ENCODE measurements at places on chromosomes 12 and 14. TPM values are rescaled to one million over a fixed set of nuclear protein-coding genes. Genes with fewer than 3 reads are reported as not detected.

GRCh38 chr14:95453713-95453980 is 62.8 kb downstream of the SYNE3 start:
- no peaks in the 10 kb centered on the region for H3K27me3 ChIP-seq
- H3K4me3 ChIP-seq = no peak overlapping the region
- no peak overlapping the region for H3K27ac ChIP-seq
- no peaks in the 10 kb centered on the region for H3K36me3 ChIP-seq

DNA sequence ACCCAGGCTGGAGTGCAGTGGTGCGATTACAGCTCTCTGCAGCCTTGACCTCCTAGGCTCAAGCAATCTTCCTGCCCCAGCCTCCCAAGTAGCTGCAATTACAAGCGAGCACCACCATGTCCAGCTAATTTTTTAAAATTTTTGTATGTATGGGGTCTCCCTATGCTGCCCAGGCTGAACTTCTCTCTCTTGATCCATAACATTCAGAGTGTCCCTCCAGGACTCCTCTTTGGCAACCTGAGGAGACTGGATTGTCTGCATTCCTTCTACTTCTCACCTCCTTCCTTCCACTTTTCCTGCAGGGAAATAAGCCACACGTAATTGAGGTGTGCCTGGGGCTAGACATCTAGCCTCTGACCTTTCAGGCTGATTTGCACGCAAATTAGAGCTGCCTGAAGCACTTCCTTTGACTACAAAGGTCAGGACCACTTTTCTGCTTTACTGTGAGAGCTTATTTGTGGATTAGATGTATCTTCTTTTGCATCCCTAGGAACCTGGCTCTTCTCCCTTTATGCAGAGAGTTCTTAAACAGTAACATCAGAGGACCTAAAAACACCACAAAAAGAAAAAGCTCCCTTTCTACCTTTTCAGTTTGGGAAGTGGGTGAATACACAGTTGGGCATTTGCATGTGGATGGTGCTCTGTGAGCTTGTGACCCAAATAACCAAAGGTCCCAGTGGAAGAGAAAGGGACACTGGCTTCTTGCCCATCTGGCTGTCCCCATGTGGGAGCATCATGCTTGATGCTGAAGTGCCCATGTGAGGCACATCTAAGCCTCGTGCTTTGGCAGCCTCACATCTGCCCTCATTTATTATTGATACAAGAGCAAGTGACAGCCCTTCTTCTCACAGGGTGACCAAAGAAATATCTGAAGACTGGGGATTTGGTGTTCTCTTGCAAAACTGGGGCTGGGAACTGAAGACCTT is 33.5 kb downstream of the PYGL start:
- no peaks in the 10 kb centered on the region for H3K27me3 ChIP-seq
- H3K4me1 ChIP-seq = no peaks in the 10 kb centered on the region
- no peak overlapping the region for H3K4me3 ChIP-seq
- DNase-seq = no peak

Gene CCND2
- total RNA-seq = 63.0 TPM

Gene TMPO
- 57.8 TPM for total RNA-seq

DNA sequence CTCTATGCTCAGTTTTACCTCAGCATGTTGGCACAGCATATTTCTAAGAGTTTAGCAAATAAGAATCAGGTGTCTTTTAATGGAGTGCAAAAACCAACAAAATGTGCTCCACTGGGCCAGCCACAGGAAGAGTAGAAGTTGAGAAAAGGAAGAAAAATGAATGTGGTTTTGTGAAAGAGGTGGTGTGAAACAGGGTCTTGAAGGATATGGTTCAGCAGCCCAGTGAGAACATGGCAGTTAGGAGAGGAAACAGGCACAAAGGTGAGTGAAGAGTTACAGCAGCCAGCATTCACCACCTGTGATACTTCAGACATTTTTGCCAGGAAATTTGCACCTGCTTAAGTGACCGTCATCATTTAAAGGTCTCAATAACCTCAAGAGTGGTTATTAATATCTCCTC is 2.4 kb downstream of the STAB2 start:
- H3K27ac ChIP-seq = no peak overlapping the region
- no peak overlapping the region for H3K4me3 ChIP-seq
- no peaks in the 10 kb centered on the region for H3K4me1 ChIP-seq
- no peaks in the 10 kb centered on the region for H3K36me3 ChIP-seq

Gene TIMM9
- 32.4 TPM for total RNA-seq

DNA sequence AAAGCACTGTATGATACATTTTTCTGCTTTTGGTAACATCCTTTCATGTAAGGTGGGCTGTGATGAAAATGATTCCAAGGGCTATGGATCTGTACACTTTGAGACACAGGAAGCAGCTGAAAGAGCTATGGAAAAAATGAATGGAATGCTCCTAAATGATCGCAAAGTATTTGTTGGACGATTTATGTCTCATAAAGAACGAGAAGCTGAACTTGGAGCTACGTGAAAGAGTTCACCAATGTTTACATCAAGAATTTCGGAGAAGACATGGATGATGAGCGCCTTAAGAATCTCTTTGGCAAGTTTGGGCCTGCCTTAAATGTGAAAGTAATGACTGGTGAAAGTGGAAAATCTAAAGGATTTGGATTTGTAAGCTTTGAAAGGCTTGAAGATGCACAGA is 22.1 kb upstream of the SRGAP1 start:
- no peak overlapping the region for H3K4me3 ChIP-seq
- no peaks in the 10 kb centered on the region for H3K27me3 ChIP-seq
- H3K36me3 ChIP-seq = no peaks in the 10 kb centered on the region
- no peak for DNase-seq
- H3K27ac ChIP-seq = no peak overlapping the region
- H3K4me1 ChIP-seq = no peaks in the 10 kb centered on the region

GRCh38 chr12:111361717-111362576 is 6.9 kb downstream of the PHETA1 start:
- no peak overlapping the region for H3K4me3 ChIP-seq
- no peaks in the 10 kb centered on the region for H3K27me3 ChIP-seq
- peaks cover 3% of the 10 kb centered on the region for H3K36me3 ChIP-seq
- no peak overlapping the region for H3K27ac ChIP-seq
- H3K4me1 ChIP-seq = peaks cover under 1% of the 10 kb centered on the region

DNA sequence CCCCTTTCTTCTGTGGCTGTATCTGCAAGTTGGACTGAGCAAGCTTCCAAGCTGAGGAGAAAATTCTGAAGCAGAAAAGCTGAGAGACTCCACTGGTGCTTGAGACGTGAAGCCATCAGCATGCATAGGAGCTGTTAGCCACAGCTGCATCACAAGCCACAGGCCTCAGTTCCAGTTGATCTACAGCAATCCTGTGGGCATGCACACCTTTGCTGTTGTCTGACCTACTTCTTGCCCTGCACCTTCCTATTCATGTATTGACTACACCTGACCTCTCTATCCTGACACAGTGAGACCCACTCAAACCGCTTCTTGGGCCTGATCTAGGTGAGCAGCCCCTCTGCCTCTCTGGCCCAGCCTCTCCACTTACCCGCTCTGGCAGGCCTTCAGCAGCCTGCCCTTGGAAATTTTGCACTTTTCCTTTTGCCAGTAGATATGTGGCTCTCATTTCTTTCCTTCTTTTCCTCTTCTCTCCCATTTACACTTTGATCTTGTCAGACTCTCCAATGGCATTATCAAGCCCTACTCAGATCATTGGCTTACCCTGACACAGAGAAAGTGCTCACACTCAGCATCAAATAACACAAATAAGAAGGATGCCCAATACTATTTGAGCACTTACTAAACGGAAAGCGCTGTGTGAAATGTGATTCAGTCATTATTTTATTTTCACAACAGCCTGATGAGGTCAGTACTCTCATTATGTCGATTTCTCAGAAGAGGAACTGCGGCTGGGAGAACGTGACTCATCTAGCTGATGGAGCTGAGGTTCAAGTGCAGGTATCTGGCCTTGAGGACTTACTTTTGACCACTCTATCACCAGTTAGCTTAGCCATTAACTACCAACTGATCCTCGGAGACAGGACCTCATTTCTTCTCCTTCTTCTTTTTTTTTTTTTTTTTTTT is 21.9 kb upstream of the PTGR2 start:
- H3K27ac ChIP-seq = no peak overlapping the region
- no peak for DNase-seq
- no peaks in the 10 kb centered on the region for H3K4me1 ChIP-seq
- no peaks in the 10 kb centered on the region for H3K36me3 ChIP-seq
- H3K27me3 ChIP-seq = no peaks in the 10 kb centered on the region

- no peaks in the 10 kb centered on the region for H3K4me1 ChIP-seq
- H3K36me3 ChIP-seq = no peaks in the 10 kb centered on the region
- no peak overlapping the region for H3K4me3 ChIP-seq
- no peaks in the 10 kb centered on the region for H3K27me3 ChIP-seq
- DNase-seq = peak; percentile 42
Measured at GRCh38 chr14:64060648-64061096, 207.9 kb downstream of the SYNE2 start.

Gene MYF6
- total RNA-seq = not detected

GRCh38 chr12:96335270-96335669 is 65.0 kb downstream of the CDK17 start:
- H3K4me1 ChIP-seq = peaks cover 11% of the 10 kb centered on the region
- H3K27ac ChIP-seq = no peak overlapping the region
- no peaks in the 10 kb centered on the region for H3K36me3 ChIP-seq
- H3K27me3 ChIP-seq = no peaks in the 10 kb centered on the region
- no peak overlapping the region for H3K4me3 ChIP-seq

Gene AKAP6
- 6.3 TPM for total RNA-seq

DNA sequence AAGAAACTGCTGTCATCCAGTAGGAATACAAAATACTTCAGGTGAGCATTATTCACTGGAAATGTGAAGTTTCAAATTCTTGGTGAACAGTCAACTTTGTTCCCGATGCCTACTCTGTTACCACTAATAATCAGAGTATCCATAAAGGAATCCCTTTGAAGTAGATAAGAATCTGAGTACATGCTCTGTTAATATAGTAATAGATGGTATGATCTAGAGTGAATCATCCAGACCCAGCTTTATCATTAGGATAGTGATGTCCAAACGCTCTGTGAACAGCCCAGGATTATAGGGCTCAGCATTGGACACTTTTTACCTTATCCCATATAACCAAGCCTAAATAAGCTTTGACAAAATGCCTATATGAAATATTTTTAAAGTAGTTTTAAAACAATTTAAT is 33.3 kb downstream of the PPP2R3C start:
- H3K4me1 ChIP-seq = peaks cover 5% of the 10 kb centered on the region
- H3K27me3 ChIP-seq = no peaks in the 10 kb centered on the region
- no peak overlapping the region for H3K4me3 ChIP-seq
- DNase-seq = no peak
- no peak overlapping the region for H3K27ac ChIP-seq

Gene SLC17A8
- total RNA-seq = 8.6 TPM

DNA sequence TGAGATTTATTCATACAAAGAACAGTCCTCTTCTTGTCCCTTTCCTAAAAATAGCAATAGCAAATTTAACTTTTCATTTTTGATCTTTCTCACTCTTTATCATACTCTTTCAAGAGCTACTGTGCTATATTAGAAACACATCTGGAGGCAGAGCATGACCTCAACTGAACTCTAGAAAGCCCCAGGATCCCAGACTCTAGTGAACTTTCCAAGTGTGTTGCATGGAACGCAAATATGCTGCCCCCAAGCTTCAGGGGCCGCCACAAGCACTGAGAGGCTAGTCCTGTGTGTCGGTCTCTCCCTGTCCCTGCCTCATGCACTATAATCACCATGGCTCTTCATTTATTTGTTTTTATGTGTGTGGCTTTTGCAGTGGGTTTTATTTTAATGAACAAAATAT is 38.7 kb upstream of the ZNF641 start:
- H3K4me1 ChIP-seq = peaks cover 13% of the 10 kb centered on the region
- no peaks in the 10 kb centered on the region for H3K36me3 ChIP-seq
- H3K27ac ChIP-seq = no peak overlapping the region
- no peaks in the 10 kb centered on the region for H3K27me3 ChIP-seq

DNA sequence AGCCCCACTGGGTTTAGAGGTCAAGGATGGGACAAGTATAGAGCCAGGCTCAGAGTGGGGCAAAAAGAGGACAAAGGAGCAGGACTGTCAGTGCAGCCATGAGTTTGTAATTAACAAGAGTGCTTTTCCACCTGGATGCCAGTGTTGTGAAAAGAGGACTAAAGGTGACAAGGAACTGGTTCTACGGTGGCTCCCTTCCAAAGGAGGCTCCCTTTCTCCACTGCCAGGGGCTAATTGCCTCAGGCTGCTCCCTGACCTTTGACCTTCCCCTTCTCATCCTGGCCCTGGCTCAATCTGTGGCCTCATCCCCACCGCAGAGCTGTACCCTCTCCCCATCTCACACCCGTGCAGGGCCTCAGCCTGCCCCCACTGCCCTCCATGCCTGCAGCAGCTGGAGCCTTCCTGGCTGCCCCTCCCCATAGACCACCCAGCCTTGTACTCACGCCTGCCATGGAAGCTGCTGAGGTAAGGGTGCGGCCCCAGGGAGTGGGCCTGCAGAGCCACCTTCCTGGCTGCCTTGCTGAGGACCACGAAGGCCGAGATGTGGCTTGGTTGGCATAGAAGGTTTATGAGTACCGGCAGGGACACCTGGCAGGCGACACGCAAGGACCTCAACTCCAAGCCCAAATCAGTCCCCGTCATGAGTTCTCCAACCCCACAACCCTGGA is 24.8 kb upstream of the FKBP4 start:
- DNase-seq = peak; percentile 84
- H3K4me3 ChIP-seq = no peak overlapping the region
